ENCODE measurements at places on chromosomes 1 and 21.
A peak's percentile ranks its signal among the peaks of the same experiment; 100 is the strongest.

GRCh38 chr1:18752409-18752808, 107.1 kb downstream of the TAS1R2 start:
- no peak for DNase-seq

GRCh38 chr1:245802941-245803665, 648.3 kb downstream of the KIF26B start:
- no peak for DNase-seq

GRCh38 chr1:156884560-156885184, 8.8 kb upstream of the PEAR1 start:
- DNase-seq: no peak

- DNase-seq: no peak
Observed at GRCh38 chr1:190328361-190328760, 149.3 kb downstream of the BRINP3 start.

DNA sequence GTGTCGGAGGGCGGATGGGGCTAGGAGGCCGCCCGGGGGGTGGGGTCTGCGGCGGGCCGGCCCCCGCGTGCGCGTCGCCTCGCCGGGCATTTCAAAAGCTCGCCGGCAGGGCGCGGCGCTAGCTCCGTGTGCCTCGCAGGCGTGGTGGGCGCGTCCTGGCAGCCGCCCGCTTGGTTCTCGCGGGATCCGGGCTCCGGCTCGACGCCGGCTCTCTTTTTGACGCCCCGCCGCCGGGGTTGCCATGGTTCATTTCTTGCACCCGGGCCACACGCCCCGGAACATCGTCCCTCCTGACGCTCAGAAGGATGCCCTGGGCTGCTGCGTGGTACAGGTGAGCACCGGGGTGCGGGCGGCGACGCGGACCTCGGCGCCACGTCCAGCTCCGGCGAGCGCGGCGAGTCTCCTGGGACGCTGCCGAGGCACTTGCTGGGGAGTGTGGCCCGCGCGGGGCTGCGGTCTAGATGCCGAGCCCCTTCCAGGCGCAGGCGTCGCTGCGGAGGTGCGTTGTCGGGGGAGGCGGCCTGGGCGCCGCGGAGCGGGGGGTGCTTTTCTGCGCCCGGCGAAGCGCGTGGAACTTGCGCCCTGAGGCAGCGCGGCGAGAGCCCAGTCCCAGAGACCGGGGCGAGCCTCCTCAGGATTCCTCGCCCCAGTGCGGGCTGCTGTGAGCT, at the start of gene ZYG11A:
Gene ZYG11A, plus strand, starts transcription at position 118 of the 668 bp plus-strand sequence. Its CDS starts 124 bp downstream, at position 242.
- peak; percentile 7 for DNase-seq

DNA sequence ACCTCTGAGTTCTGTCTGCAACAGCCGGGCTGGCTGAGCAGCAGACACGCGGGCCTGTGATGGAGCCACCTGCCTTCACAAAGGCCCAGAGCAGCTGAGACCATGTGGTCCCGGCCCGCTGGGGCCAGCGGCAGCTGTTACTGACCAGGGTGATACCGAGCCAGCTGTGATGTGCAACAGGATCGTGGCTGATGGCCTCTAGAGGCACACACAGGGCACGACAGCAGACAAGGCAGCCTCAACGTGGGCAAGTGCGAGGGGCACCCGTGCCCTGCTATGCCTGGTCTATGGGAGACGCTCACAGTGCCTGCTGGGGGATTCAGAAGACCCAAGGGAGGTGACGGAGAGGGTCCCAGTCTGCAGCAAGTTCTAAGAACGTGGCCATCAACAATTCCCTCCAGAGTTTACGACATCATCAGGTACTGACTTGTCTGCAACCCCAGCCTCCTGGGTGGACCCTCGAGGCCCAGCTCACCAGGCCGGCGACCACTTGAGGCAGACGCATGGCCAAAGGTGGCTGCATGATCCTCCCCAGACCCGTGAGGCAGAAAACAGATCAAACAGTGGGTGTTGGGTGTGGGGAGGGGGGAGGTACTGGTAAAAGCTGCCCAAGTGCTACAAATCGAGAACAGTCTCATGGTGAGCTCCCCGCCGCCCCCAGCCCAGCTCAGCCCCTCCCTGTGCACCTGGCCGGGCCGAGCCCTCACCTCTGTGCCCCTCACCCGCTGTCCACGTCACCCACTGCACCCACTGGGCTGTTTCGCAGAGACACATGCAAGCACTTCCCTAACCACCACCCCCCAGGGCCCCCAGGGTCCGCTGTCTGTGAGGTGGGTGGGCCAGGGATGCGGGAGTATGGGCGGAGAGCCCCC, 6.0 kb downstream of the POFUT2 start:
- no peak for DNase-seq

GRCh38 chr1:94463765-94464330, 45.7 kb downstream of the ABCD3 start:
- peak; percentile 10 for DNase-seq

DNA sequence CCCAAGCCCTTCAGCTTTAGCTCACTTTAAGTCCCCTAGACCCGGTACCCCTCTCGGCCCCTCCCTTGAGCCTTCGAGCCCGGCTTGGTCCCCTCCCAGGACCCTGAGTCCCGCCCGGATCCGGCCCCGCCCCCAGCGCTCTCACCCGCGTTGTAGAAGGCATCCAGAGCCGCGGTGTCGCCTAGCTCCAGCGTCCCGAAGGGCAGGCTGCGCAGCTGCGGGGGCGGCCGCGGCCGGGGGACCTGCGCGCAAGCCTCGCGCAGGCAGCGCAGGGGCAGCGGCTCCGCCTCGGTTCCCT, 699 bp downstream of the MAP3K6 start:
- DNase-seq: peak; percentile 30

DNA sequence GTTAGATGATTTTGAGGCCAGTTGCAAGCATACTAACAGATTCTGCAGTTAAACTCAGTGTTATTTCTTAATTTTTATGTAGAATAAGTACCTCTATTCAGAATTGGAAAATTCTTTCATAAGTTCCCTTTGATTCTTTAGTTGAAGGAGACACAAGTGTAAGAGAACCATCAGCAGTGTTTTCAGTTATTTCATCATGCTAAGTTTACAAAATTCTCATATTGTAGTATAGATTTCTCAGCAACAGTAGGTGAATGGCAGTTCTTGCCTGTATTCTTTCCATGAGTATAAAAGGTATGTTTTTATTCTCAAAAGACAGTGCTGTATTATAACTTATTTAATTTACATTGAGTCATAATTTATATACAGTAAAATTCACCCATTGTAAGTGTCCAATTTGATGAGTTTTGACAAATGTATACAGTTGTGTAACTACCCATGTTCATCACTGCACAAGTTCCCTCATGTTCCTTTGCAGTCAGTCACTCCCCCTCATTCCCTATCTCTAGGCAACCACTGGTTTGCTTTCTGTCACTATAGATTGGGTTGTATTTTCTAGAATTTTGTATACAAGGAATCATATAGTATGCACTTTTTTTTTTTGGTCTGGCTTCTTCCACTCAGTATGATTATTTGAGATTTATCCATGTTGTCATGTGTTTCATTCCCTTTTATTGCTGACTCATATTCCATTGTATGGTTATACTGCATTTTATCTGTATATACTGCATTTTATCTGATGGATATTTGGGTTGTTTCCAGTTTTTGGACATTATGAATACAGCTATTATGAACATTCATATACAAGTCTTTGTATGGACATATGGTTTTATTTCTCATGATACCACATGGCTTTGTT, 3.9 kb downstream of the RPS6KC1 start:
- no peak for DNase-seq

DNA sequence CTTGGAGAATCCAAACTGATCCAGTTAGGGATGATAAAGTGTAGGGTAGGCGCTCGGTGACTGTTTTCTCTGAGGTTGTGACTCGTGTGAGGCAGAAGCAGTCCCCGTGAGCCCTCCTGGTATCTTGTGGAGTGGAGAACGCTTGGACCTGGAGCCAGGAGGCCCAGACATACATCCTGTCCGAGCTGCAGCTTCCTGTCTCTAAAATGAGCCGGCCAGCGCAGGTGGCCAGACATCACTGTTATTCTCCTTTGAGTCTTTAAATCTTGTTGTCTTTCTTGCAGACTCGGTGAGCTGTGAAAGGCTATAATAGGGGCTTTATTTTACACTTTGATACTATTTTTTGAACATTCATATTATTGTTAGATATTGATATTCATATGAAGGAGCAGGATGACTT, 12.3 kb downstream of the PCSK9 start:
- no peak for DNase-seq

- no peak for DNase-seq
Observed at GRCh38 chr1:2969845-2970291, 51.4 kb upstream of the ACTRT2 start.

GRCh38 chr1:33045814-33046213, 9.1 kb upstream of the AK2 start:
- no peak for DNase-seq

GRCh38 chr1:12445257-12445656, 172.8 kb downstream of the DHRS3 start:
- no peak for DNase-seq

GRCh38 chr1:157659576-157660247, 40.9 kb downstream of the FCRL3 start:
- no peak for DNase-seq

GRCh38 chr1:232598133-232598532, 31.8 kb downstream of the SIPA1L2 start:
- no peak for DNase-seq

- no peak for DNase-seq
Observed at GRCh38 chr21:26447932-26448475, 125.1 kb downstream of the CYYR1 start.

- DNase-seq: no peak
Observed at GRCh38 chr1:206014601-206015000, 9.1 kb downstream of the CTSE start.
